ENCODE measurements at places on chromosomes 2 and 18.
A peak's percentile ranks its signal among the peaks of the same experiment; 100 is the strongest.

DNA sequence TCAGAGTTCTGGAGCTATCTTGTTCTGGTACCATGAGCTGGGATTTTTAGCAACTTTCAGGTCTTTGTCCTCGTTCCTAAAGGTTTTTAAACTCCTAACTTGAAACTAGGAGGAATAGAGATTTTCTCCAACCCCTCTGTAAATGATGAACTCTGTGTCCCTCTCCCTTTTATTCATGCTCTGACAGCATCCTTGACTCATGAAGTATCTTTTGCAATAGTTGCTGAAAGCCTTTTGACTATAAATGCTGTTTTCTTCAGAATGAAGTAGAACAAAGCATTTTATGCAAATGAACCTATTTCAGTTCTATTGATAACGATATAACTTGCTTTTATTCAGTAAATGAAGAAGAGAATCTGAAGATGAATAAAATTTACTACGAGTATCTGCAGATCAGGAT lies 17.0 kb upstream of the MAPRE2 start:
- DNase-seq = no peak

- DNase-seq = peak; percentile 62
Observed at GRCh38 chr2:140808820-140809219, 1322.0 kb downstream of the LRP1B start.

DNA sequence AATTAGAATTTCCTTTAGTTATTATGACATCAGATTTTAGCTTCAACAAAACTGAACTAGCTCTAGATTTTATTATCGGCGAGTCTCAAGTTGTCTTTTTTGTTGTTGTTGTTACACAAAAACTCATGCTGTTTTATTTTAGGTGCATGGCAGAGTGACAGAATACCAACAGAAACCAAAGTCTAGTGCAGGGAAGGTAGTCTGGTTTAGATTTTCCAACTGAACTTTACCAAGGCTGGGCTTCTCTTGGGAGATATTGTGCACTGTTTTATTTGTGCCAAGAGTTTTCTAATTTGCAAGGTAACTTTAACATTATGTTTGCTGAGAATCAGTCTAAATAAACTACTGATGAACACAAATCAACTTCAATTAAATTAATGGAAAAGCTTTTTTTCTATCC lies 43.6 kb upstream of the RASGRP3 start:
- no peak for DNase-seq

- no peak for DNase-seq
Observed at GRCh38 chr18:22550366-22550765, 132.7 kb upstream of the CTAGE1 start.

DNA sequence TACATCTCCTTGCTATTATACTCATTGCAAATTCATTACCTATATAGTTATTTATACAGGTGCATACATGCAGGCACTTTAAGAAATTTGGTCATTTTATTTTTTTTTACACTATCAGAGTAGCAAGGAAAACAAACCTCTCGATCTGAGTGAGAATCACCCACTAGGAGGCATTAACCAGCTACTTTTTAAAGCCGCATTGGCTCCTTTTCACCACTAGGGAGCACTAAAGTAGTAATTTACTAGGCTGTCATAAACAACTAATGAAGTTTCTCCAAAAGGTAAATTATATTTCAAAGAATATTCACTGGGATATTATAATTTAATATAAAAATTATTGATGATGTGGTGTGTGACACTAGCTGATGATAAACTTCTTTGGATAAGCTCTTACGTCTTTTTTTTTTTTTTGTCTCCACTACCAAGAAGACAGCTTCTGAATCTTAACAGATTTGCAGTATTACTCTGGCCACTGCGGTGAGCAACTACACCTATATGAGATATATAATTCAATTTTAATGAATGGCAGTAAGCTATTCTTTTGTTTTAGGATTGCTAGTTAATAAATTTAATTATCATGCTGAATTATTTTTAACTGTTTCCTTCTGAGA lies 101.9 kb downstream of the NOL4 start:
- peak; percentile 74 for DNase-seq

DNA sequence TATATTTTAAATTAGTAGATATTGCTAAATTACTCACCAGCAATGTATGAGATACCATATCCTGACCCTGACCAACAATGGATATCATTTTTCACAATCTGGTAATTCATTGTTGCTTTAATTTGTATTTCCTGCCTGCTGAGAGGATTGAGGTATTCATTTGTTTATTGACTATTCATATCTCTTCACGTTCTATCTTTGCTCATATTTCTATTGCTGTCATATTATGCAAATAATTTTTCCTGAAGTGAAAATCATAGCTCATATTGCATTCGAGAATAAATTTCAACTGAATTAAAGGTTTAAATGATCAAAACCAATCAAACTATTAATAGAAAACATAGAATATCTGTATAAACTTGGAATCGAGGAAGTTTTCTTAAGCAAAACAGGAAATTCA lies 31.0 kb downstream of the INO80D start:
- no peak for DNase-seq

GRCh38 chr18:25061395-25061794 lies 290.6 kb downstream of the ZNF521 start:
- DNase-seq = no peak

DNA sequence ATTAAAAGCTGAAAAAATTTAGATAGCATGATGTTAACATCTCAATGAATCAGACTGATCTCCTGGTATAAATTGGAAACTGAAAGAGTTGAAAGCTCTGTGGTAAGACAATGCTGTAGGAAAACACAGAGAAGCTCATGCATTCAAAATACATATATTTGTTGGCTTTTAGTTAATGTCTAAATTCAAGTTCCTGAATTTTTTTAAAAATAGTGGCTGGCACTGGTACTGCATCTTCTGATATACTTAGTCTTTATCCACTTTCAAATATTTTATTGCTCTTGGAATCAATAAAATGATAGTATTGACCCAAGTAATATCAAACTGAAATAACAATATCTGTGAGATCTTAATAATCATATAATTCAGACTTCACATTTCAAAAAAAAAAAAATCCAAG lies 151.4 kb upstream of the FIGN start:
- no peak for DNase-seq

DNA sequence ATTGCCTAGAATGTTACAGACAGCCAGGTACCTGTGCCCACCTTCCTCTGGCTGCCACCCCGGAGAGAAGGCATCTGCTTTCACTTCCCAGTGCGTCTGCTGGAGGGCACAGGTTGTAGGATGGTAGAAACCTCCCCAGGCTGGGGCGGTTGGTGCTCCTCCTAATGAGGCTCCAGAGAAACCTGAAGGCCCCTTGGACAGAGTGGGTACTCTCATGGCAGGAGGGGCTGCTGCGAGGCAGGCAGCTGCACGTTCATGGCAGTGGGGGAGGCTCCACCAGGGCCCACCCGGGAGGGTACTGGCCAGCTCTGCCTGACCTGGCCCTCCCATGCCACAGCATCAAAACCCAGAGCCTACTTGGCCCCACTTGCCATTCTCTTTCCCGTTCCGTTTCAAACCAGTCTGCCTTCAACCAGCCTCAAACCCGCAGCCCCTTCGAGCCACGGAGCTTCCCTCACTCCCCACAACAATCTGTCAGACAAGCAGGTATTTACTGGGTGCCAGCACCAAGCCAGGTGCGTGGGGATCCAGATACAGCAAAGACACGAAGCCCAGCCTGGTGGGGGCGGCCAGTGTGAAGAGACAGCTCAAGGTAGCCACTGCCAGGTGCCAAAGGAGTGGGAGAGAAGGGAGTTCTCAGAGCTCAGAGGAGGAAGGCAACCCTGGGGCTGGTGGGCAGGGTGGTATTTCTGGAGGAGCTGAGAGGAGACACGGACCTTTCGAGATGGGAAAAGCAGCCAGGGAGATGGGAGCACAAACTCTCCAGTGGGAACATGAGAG lies 229.6 kb downstream of the LOXHD1 start:
- DNase-seq = no peak

DNA sequence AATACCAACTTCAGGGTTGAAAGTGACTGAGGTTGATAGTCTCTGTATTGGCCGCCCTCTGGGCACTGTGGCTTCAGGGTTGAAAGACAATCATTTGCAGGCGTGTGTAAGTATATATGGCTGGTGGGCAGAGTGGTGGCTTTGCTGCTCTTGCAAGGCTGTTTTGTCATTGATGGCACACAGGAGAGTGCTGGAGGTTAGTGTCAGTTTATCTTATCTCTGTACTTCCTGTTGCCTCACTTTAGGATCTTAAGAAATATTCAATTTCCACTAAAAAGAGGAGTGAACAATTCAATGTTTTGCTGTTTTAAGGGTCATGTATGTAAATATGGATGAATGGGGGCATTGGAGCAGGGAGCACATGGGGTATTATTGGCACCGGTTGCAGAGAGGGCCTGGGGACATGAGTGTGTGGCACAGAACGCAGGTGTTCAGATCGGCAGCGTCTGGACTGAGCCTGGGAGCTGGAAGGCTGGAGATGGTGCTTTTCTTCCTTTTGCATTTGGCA lies 51.5 kb downstream of the NCK2 start:
- no peak for DNase-seq

- no peak for DNase-seq
Observed at GRCh38 chr18:49751427-49752094, 61.8 kb downstream of the ACAA2 start.

GRCh38 chr2:69734854-69735544 lies 6.9 kb upstream of the ANXA4 start:
- DNase-seq = no peak

- DNase-seq = no peak
Observed at GRCh38 chr2:191128172-191128910, 22.5 kb downstream of the STAT4 start.

DNA sequence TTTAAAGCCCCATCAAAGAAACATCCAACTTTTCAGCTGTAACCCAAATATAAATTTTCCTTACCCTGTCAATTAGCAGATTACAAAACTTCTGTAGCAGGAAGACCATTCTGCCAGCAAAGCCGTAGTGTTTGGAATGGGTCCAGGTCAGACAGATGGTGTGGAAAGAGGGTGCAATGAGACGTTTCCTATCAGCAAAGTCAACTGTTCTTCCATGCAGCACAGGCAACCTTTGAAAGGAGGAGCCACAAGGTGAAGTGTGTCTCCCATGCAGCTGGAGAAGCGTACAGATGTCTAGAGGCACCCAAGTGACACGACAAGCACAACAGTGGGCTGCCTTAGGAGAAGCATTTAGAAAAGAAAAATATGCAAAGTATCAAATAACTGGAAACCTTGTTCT lies 83.7 kb downstream of the SP3 start:
- no peak for DNase-seq

GRCh38 chr2:241111440-241111805 lies 9.3 kb upstream of the MTERF4 start:
- no peak for DNase-seq

GRCh38 chr2:147595200-147595599 lies 249.6 kb upstream of the ACVR2A start:
- no peak for DNase-seq

DNA sequence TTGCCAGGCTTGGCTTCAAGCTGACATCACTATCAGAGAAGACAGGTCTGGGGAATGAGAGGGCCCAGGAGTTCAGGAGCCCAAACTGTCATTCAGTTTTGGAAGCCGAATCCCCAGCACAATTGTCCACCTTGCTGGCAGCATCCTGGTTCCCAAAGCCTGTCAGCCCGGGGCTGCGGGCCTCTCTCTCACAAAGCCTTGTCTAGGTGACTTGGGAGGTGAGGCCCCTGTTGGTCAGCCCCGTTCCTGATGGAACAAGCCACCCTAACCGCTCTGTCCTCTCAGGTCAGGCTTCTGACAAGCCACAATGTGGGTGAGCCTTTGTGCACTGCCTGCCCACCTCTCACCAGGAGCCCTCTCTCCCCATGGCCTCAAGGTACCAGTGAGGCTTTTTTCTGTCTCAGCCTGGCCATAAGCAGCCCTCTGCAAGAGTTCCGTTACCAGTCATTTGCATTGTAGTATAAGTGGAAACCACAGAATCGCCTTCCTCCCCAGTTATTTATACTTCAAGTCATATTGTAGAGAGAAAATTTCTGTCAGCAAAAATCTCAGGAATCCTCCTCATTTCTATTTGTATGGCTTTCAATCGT lies 100.6 kb downstream of the MSH2 start:
- no peak for DNase-seq

GRCh38 chr2:2547451-2547850 lies 216.4 kb upstream of the MYT1L start:
- DNase-seq = no peak

- DNase-seq = peak; percentile 88
Observed at GRCh38 chr2:56008661-56009431, 85.3 kb upstream of the EFEMP1 start.

DNA sequence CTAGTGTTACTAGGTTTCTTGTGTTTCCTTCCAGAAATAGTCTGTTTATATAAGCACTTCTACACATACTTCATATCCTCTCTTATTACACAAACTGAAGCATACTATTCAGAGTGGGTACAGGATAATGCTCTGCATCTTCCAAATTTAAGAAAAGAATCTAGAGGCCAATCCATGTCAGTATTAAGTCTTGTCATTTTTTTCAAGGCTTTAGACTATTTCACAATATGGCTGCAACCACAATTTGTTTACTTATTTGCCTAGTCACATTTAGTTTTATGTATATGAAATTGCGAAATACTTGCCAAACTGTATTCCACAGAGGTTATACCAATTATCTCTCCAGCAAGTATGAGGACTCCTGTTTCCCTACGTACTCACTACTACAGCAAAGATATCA lies 27.9 kb downstream of the IWS1 start:
- DNase-seq = no peak

- peak; percentile 95 for DNase-seq
Observed at GRCh38 chr2:149064365-149064841, 25.9 kb downstream of the LYPD6B start.

DNA sequence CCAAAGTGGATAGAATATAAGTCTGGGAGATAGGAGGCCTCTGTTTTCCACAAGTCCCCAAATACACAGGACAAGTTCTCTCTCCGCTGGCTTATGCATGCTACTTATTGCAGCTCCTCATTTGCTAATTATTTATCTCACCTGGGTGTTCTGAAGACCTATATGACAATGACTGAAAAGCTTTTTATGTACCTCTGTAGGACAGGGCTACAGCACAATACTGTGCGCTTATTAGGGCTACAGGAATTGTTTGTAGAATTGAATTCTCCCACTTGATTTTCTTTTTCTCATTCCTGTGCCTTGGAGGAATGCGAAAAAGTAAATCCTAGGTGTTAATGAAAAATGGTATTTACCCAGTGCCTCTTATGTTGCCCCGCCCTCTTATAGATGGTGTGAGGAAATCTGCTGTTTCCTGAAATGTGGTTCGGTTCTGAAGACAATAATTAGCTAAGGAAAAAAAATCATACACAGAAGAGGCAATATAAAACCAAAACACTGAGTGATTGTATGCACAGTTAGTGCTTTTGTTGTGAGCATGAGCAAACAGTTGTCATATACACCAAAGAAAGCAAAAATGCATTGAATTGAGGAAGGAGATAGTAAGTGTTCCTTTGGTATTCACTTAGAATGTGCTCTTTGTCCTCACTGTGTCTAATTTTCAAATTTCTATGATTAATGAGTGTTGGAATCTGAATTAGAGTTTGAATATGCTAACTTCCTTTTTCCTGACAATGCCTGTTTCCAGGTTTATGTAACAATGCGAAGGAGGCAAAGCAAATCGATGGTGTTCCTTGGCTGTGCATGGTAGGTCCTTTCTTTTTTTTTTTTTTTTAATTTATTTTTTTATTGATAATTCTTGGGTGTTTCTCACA lies 78.7 kb upstream of the PNPT1 start:
- no peak for DNase-seq
